ENCODE measurements at places on chromosomes 6 and 20. TPM values are rescaled to one million over a fixed set of nuclear protein-coding genes. Genes with fewer than 3 reads are reported as not detected.

GRCh38 chr6:73388800-73389512 lies 5.7 kb upstream of the DDX43 start:
- H3K4me3 ChIP-seq, result peak overlapping the region; percentile 47
- H3K36me3 ChIP-seq, result no peaks in the 10 kb centered on the region
- H3K4me1 ChIP-seq, result peaks cover 17% of the 10 kb centered on the region
- H3K27ac ChIP-seq, result peak overlapping the region; percentile 76
- peak; percentile 87 for DNase-seq

- H3K27me3 ChIP-seq, result no peaks in the 10 kb centered on the region
- no peak for DNase-seq
- H3K27ac ChIP-seq, result no peak overlapping the region
- no peak overlapping the region for H3K4me3 ChIP-seq
- H3K4me1 ChIP-seq, result no peaks in the 10 kb centered on the region
- H3K36me3 ChIP-seq, result no peaks in the 10 kb centered on the region
These were observed 255.0 kb upstream of the ZFP64 start for GRCh38 chr20:52446421-52447224.

The SEL1L2 gene
- total RNA-seq, result not detected

The OTOR gene
- total RNA-seq, result not detected
